ENCODE measurements at places on chromosomes 1 and 21.
A peak's percentile ranks its signal among the peaks of the same experiment; 100 is the strongest.

DNA sequence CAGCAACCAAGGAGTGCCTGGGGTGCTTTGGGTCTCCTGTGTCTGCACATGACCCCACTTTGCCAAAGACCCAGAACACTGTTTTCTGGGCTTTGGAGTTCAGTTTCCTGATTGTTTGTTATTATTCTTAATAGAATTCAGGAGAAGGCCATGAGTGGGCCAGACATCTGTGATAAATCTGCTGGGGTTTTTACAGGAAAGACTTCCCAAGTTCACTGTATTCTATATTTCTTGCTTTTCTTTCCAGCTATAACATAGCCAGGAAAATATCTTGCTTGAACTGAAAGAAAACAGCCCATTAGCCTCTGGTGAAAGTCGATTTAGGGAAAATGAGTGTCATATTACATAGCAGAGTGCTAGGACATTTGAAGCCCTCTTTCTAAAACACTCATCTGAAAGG, 345.1 kb upstream of the USP24 start:
- no peak for DNase-seq

GRCh38 chr1:186745531-186746146, 65.4 kb upstream of the PTGS2 start:
- DNase-seq: no peak

DNA sequence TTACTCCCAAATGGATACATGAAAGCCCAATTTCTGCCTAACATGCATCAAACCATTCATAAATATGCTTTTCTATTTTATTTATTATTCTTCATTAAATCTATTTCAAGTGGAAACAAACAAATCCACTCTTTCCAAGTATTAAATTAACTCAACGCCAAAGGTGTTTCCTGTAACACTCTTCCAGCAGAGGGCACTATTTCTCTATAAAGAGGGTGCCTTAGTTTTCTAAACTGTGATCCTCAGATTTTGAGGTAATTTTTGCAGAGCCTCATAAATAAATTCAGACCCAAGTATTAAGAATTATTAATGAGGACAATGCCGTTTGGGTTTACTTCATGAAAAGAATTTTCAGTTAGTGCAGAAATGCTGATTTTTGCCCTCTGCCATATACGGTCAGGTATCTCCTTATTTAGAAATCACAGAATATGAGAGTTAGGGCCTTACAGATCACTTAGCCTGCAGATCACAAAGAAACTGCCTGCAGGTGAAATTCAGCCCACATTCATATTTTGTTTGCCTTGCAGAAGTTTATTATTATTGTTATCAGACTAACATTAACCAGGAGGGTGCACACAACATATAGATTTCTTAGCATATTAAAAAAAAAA, 40.1 kb upstream of the MYSM1 start:
- DNase-seq: no peak

DNA sequence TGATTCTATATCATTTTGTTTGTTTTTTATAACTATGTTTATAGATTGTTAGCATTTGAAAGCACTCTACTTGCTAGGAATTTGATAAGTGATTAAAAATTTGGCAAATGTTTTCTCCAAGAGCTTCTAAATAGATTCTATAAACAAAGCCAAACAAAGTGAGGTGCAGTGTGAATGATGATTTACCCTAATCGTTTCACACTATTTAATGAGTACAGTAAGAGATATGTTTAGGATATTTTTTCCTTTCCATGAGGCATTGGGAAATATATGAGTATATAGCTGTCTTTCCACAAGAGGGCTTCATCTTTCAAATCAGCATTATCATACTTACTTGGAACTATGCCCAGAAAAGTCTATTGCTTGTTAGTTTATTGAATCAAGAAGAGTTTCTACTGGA, 277.0 kb upstream of the BRINP3 start:
- peak; percentile 25 for DNase-seq

GRCh38 chr1:196608390-196609369, at the start of gene KCNT2:
Gene KCNT2 (minus strand): TSS chr1:196608440. CDS start chr1:196608309, 131 bp downstream.
- DNase-seq: no peak

DNA sequence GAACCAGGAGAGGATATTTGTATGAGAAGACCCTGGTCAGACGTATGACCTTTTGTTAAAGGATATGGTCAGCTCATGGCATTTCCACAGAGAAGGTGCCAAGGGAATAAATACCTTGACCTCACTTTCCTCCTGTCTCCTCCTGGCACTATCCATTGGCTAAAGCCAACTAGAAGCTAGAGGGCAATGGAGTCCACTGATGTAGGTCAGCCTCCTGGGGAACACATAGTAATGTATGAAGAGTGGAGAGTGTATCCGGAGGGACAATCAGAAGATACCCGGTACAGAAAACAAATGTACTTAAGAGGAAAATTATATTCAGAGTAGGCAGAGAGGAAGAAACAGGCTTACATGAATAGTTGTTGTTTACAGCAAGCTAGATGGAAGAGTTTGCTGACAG, 698 bp upstream of the NTMT2 start:
- no peak for DNase-seq

All from SW 1271 (cell line).